Spinal cord (tissue), 10 donors: ENCODE measurements at places on chromosomes 3 and 15. TPM values are rescaled to one million over a fixed set of nuclear protein-coding genes. Genes with fewer than 3 reads are reported as not detected.

GRCh38 chr3:100175637-100176280, 61.5 kb upstream of the FILIP1L start:
- no peaks in the 10 kb centered on the region for H3K27me3 ChIP-seq
- H3K27ac ChIP-seq, result no peak overlapping the region
- no peaks in the 10 kb centered on the region for H3K36me3 ChIP-seq
- no peaks in the 10 kb centered on the region for H3K4me1 ChIP-seq

DNA sequence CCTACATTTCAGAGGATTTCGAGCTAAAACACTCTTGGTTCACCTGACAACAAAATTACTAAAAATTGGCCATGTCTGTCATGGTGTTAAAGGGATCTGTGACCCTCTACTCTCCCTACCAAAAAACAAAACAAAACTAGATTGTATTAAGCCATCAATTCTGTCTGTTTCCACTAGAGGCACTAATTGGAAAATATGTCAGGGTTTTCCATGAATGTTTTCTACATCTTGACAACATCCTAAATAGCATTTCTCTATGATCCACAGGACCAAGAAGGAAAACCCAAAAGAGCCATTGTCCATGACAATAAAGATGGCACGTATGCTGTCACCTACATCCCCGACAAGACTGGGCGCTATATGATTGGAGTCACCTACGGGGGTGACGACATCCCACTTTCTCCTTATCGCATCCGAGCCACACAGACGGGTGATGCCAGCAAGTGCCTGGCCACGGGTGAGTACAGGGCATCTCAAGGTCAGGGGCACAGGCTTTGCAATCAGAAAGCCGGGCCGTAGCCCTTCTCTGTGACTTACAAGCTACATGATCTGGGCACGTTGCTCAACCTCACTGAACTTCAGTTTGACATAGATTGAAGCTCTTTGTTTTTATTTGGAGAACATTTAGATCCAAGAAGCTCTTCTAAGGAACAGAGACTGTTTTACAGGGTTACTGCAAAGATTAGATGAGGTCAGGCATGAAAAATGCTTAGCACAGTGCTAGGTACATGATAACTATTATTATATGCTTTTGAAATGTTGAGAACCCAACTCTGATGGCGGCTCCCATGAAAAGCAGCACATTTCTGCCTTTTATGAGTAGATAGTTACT, 74.8 kb downstream of the DNASE1L3 start:
- DNase-seq, result no peak
- H3K27ac ChIP-seq, result no peak overlapping the region
- H3K36me3 ChIP-seq, result peaks cover 36% of the 10 kb centered on the region
- no peak overlapping the region for H3K4me3 ChIP-seq
- H3K27me3 ChIP-seq, result no peaks in the 10 kb centered on the region
- H3K4me1 ChIP-seq, result no peaks in the 10 kb centered on the region

DNA sequence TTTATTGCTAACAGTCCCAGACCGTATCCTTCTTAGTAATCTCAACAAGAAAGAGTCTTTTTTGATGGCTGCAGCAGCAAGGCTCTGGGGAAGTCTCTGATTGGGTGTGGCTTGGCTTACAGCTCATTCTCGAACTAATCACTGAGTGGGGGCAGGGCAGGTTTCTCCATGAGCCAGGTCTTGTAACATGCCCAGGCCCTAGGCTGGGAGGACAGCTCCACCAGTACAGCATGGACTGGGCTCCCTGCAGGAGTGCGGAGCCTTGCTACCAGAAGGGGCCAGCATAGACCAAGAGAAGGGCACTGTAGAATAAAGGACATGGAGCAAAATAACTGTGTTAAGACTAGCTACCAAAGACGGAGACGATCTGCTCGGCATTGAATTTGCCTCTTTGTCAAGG, 7.2 kb downstream of the CD276 start:
- no peak overlapping the region for H3K27ac ChIP-seq
- DNase-seq, result no peak

GRCh38 chr15:79282371-79283251, at the start of gene ANKRD34C:
Gene ANKRD34C (plus strand): TSS chr15:79282722. CDS start chr15:79293285, 10,563 bp downstream.
- H3K4me3 ChIP-seq, result peak within 1 kb of the TSS; percentile 14
- H3K4me1 ChIP-seq, result peaks cover 19% of the 10 kb centered on the region
- H3K36me3 ChIP-seq, result no peaks in the 10 kb centered on the region
- no peak within 1 kb of the TSS for H3K27ac ChIP-seq

GRCh38 chr3:194773771-194774455, 88.2 kb downstream of the FAM43A start:
- DNase-seq, result no peak
- H3K4me1 ChIP-seq, result peaks cover 20% of the 10 kb centered on the region
- H3K4me3 ChIP-seq, result no peak overlapping the region
- H3K27ac ChIP-seq, result peak overlapping the region; percentile 20

DNA sequence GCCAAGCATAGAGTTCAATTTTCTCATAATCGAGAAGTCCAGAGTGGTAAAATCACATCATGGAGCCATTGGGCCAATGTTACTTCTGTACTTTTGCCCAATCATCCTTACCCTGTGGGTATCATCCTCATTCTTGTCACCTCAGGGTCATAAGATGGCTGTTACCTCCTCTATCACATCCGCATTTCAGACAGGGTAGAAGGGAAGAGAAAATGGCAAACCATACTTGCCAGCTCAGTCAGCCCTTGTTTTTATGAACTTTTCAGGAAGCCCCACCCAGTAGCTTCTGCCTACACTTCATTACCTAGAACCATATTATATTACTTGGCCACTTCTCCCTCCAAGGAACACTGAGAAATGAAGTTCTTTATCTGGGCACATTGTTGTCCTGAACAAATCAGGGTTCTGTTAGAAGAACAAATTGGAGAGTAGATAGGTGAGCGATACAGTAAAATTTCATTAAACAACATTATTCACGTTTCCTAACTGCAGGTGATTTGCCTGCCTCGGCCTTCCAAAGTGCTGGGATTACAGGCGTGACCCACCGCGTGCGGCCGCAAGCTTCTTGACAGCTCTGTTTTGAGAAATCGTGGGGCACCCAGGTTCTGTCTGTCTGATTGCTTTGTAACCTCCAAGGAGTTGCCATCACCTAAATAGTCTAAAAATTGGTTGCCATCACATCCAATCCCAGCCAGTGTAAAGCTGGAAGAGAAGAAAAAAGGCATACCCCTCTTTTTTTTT, 34.5 kb upstream of the RPN1 start:
- peaks cover 3% of the 10 kb centered on the region for H3K4me1 ChIP-seq
- no peak for DNase-seq
- no peak overlapping the region for H3K27ac ChIP-seq

DNA sequence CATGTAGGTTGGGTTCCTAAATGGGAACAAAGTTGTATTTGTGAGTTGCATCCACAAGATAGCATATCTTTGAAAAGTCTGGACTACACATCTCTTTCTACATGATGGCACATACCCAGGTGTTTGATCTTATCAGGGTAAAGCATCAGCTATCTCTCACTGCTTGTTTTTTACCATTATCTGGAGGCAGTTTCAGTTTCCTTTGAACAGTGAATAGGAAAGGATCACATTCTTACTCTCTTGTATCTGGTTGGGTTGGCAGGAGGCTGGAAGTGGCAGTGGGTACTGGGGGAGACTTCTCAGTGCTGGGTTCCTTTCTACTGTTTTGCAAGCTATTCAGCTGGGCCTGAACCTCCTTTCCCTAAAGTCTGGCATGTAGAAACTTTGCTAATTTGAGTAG, 4.1 kb downstream of the CEMIP start:
- no peaks in the 10 kb centered on the region for H3K36me3 ChIP-seq
- peaks cover 32% of the 10 kb centered on the region for H3K27me3 ChIP-seq
- H3K4me3 ChIP-seq, result peak overlapping the region; percentile 5
- no peak overlapping the region for H3K27ac ChIP-seq

DNA sequence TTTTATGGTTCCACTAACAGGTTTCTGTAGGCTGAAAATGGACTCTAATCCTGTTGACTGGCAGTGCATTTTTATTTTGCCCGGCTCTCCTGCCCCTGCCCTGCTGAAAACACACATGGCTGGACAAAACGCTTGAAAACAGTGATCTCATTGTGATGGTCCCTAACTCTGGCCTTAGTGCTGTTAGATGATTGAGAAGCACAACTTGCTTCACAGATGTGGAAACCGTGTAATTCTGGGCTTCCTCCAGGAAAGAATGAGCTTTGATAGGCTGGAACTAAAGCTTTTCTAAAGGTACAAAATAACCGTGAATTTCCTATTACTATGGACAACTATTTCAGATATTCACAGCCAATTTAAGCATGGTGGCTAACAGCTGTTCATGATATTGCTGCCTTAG, 121.4 kb downstream of the VGLL3 start:
- peaks cover 2% of the 10 kb centered on the region for H3K4me1 ChIP-seq
- no peak overlapping the region for H3K4me3 ChIP-seq
- no peaks in the 10 kb centered on the region for H3K27me3 ChIP-seq
- no peaks in the 10 kb centered on the region for H3K36me3 ChIP-seq
- peak; percentile 18 for DNase-seq

GRCh38 chr3:138888560-138888959, 53.8 kb upstream of the PIK3CB start:
- H3K4me1 ChIP-seq, result no peaks in the 10 kb centered on the region
- no peak overlapping the region for H3K27ac ChIP-seq
- DNase-seq, result no peak

DNA sequence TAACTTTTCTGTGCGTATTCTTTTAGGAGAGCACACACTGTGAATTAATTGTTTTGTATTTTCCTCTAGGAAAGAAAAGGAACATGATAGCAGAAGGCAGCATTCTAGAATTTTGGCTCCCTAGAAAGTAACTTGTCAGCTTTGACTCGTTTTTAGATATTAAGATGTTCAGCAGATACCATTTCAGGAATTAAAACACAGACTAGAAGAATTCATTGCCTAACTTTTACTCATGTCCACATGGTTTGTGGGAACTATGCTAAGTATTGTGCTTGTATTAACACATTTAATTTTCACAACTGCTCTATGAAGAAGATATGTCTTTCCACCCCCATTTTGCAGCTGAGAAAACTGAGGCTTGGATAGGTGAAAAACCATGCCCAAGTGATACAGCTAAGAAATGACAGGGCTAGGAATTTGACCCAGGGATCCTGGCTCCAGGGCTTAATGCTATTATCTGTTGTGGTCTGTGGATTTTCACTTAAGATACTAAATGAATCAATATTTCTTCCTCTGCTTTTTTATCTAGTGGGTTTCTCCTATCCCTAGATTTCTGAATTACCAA, 128.8 kb downstream of the MITF start:
- no peaks in the 10 kb centered on the region for H3K27me3 ChIP-seq
- H3K36me3 ChIP-seq, result no peaks in the 10 kb centered on the region
- DNase-seq, result no peak
- H3K4me1 ChIP-seq, result peaks cover 3% of the 10 kb centered on the region

GRCh38 chr15:80098341-80098740, 38.9 kb downstream of the ZFAND6 start:
- H3K27me3 ChIP-seq, result no peaks in the 10 kb centered on the region
- H3K27ac ChIP-seq, result no peak overlapping the region

DNA sequence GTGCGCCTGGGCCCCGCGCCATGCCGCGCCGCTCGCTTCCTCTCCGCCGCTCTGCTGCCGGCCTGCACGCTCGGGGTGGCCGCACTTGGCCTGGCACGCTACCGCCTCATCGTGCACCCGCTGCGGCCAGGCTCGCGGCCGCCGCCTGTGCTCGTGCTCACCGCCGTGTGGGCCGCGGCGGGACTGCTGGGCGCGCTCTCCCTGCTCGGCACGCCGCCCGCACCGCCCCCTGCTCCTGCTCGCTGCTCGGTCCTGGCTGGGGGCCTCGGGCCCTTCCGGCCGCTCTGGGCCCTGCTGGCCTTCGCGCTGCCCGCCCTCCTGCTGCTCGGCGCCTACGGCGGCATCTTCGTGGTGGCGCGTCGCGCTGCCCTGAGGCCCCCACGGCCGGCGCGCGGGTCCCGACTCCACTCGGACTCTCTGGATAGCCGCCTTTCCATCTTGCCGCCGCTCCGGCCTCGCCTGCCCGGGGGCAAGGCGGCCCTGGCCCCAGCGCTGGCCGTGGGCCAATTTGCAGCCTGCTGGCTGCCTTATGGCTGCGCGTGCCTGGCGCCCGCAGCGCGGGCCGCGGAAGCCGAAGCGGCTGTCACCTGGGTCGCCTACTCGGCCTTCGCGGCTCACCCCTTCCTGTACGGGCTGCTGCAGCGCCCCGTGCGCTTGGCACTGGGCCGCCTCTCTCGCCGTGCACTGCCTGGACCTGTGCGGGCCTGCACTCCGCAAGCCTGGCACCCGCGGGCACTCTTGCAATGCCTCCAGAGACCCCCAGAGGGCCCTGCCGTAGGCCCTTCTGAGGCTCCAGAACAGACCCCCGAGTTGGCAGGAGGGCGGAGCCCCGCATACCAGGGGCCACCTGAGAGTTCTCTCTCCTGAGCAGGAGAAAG, 951 bp downstream of the GPR62 start:
- peak overlapping the region; percentile 5 for H3K4me3 ChIP-seq
- no peaks in the 10 kb centered on the region for H3K27me3 ChIP-seq
- peaks cover 52% of the 10 kb centered on the region for H3K36me3 ChIP-seq
- H3K27ac ChIP-seq, result peak overlapping the region; percentile 47
- peak; percentile 75 for DNase-seq

- no peaks in the 10 kb centered on the region for H3K27me3 ChIP-seq
- H3K4me1 ChIP-seq, result no peaks in the 10 kb centered on the region
- H3K27ac ChIP-seq, result no peak overlapping the region
- H3K36me3 ChIP-seq, result no peaks in the 10 kb centered on the region
Observed at GRCh38 chr3:117589454-117589853, 879.9 kb downstream of the TUSC7 start.

DNA sequence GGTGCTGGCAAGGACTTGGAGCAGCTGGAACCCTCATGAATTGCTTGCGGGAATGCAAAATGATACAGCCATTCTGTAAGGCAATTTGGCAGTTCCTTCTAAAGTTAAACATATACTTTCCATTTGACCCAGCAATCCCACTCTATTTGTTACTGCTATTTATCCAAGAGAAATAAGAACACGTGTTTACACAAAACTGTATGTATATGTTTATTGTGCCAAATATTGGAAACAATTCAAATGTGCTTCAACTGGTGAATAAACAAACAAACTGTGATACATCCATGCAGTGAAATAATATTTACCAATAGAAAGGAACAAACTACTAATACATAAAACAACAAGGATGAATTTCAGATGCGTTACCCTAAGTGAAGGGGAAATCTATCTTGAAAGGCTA, 60.0 kb upstream of the NTRK3 start:
- no peaks in the 10 kb centered on the region for H3K27me3 ChIP-seq
- no peaks in the 10 kb centered on the region for H3K36me3 ChIP-seq
- DNase-seq, result no peak

Gene WWTR1
- total RNA-seq, result 58.8 TPM

Gene INSYN1
- 26.1 TPM for total RNA-seq

Gene WDR49
- total RNA-seq, result 30.9 TPM

Gene RPL32
- total RNA-seq, result 2,331 TPM
